ENCODE measurements at places on chromosomes 1 and 21.

DNA sequence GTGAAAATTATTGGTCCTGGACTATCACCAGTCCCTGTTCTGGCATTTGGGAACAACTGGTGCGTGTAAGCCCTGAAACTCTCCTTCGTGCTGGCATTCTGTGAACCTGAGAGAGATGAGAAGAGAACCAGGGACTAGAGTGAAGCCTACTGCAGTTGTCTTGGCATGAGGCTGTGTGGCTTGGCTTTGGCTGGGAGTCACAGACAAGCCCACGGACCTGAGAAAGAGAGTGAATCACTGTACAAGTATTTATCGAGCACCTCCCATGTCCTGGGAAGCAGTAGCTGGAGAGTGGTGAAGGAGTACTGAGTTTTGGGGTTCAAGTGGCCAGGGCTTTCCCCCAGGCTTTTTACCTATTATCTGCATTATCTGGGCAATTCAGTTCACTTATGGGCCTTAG, 63.3 kb downstream of the FGGY start:
- no peak for DNase-seq

DNA sequence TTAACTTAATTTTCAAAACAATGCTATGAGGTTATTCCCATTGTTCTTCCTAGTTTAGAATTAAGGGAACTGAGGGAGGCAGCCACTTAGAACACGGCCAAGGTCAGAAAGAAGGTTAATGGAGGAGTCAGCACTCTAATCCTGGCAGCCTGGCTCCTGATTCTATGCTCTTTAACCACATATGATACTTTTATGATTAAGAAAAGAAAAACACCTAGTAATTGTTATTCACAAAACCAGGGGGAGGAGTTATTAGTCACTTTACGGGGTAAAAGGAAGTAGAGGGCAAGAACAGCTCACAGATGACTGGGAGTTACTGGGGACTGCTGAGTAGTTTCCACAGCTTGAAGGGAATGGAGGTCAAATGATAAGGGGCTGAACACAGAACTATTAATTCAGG, 38.6 kb downstream of the GADD45A start:
- DNase-seq: no peak

DNA sequence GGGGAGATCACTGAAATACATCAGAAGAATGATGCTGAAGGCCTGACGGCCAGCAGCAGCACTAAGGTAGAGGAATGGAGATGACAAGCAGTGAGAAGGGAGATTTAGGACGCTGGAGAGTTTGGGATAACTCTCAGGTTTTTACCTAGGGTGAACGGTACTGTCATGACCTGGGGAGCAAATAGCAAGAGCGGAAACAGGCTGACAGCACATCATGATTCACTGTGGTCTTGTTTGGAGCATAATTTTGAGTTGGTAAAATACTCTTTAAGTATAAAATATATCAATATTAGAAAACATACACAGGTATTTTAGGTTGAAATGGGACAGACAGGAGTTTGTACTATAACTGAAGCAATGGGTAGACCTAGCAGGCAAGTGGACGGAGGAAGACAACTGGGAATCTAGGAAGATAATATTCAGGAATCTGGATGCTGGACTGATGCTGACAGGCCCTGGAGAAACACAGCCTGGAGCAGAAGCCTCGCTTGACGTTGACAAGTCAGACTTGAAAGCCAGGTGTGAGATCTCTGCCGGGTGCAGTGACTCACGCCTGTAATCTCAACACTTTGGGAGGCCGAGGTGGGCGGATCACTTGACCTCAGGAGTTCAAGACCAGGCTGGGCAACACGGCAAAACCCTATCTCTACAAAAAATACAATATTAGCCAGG, 33.3 kb downstream of the ALG14 start:
- DNase-seq: no peak

- no peak for DNase-seq
Observed at GRCh38 chr1:4019606-4020331, 119.7 kb upstream of the C1orf174 start.

GRCh38 chr1:215287362-215287761, 204.8 kb downstream of the KCNK2 start:
- DNase-seq: no peak

DNA sequence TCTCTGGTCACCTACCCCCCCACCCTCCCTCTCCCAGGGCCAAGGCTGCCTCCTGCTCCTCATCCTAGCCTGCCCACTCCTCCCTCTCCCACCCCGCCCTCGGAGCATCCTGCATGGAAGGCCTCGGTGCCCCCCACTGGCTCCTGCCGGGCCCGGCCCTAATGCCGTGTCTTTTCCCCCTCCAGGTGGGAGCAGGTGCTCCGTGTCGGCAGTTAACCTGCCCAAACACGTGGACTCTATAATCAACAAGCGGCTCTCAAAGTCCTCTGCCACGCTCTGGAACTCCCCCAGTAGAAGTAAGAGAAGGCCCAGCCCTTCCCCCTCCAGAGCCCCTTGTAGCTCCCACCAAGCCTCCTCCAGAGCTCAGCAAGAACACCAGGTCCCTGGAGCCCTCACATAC, 18.8 kb downstream of the MAP7D1 start:
- no peak for DNase-seq

- no peak for DNase-seq
Observed at GRCh38 chr1:2046953-2047748, 3.1 kb upstream of the PRKCZ start.

DNA sequence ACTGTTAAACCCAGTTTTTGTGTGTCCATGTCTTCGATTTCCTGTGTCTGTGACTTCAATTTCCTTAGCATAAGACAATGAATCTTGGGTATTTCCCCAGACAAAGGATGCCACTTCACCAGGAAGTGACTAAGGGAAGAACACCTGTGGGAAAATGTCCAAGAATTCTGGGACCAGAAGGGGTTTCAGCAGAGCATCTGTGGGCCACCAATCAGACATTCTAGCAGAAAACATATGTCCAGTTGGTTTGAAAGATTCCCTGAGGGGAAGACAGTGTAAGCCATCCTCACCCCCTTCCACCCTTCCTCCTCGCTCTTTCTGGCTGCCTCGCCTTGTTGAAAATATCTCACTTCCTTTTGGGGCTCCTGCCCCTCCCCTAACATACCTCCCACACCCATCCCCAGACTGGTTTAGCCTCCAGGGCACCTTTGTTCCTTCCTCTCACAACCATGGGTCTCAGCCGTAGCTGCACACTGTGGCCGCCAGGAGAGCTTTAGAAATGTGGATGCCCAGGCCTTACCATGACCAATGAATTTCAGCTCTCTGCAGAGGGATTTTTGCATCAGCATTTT, 25.5 kb upstream of the IFNAR1 start:
- DNase-seq: no peak

DNA sequence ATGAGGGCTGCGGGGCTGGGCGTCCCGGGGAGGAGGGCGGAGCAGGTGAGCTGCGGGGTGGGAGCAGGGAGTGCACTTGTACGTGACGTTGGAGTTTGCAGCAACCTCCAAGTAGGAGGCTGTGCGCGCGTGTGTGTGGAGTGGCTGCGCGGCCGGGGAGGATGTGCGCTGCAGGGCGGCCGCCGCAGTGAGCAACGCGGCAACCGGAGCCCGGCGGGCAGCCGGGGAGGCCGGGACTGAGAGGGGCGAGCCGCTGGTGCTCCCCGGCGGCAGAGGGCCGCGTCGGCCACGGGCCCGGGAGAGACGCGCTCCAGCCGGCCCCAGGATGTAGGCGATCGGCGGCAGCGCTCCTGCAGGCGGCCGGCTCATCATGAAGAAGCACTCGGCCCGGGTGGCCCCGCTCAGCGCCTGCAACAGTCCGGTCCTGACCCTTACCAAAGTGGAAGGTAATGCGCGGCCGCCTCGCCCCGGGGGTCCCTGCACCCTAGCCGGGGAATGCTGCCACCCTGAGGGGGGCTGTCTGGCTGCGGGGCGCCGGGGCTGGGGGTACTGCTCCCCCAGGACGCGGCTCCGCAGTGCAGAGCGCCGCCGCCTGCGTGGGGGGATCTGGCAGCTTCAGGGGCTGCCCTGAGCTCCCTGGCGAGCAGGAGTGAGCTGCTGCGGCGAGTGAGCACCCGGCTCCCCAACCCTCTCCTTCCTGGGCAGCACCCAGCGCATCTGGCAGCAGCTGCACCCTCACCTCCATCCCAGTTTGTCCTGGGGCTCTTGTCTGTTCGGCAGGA, 158.9 kb upstream of the COA6 start:
- no peak for DNase-seq

GRCh38 chr1:45862008-45862407, 58.6 kb downstream of the MAST2 start:
- no peak for DNase-seq

GRCh38 chr1:205472737-205473441, 17.0 kb upstream of the BLACAT1 start:
- DNase-seq: no peak

Data from cortex of kidney (tissue), 1 donor.